Stimulated activated CD8-positive, alpha-beta memory T cell treated with anti-CD3 and anti-CD28 coated beads, Interleukin-15, amount 100 ng/mL, for 48 hours (primary cell): ENCODE measurements at places on chromosomes 5 and 9.

- no peak for DNase-seq
Measured at GRCh38 chr9:21682381-21682780, 120.1 kb upstream of the MTAP start.

- DNase-seq = no peak
Measured at GRCh38 chr9:131037335-131038255, 28.6 kb downstream of the LAMC3 start.

DNA sequence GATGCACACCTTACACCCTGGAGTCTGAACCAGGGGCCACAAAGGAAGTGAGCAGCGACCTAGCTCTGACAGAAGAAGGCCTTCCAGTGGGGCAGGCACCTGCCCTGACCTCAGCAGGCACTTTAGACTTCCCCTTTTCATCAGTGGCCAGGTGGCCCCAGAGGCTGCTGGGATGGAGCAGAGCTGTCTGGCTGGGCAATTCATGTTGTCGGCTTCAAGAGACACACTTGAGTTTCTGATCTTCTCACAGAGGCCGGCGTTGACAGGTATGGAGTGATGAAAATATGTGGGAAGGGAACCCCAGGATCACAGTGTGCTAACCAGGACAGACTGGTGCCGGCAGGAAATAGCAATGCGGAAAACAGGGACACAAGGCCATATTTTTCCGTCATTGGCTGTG, 375.5 kb downstream of the CTNND2 start:
- DNase-seq = no peak

GRCh38 chr5:33309536-33310345, 131.0 kb upstream of the TARS1 start:
- no peak for DNase-seq

- DNase-seq = no peak
Measured at GRCh38 chr9:111874500-111874899, 22.1 kb upstream of the UGCG start.

- DNase-seq = no peak
Measured at GRCh38 chr9:93200989-93201334, 17.0 kb downstream of the WNK2 start.

DNA sequence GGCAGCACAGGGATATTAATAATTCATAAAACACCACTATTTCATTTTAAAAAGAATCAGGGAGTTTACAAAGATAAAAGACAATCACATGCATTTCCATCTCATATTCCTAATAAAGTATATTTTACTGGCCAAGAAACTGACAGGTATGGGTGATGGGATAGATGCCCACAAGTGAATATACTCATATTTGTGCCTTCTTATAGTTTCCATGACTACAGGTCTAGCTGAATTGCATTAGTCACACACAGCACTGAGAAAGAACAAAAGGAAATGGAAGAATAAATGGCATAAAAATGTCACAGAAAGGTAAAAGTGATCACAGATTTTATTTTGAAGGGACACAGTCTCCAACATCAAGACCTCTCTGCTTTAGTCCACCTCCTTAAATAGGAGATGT, 193.5 kb downstream of the PLK2 start:
- DNase-seq = no peak

DNA sequence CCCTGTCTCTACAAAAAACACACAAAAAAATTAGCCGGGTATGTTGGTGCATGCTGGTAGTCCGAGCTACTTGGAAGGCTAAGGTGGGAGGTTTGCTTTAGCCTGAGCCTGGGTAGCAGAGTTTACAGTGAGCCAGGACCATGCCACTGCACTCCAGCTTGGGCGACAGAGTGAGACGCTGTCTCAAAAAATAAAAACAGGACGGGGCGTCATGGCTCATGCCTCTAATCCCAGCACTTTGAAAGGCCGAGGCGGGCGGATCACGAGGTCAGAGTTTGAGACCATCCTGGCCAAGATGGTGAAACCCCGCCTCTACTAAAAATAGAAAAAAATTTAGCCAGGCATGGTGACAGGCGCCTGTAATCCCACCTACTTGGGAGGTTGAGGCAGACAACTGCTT, 40.3 kb downstream of the UBE2D2 start:
- no peak for DNase-seq

DNA sequence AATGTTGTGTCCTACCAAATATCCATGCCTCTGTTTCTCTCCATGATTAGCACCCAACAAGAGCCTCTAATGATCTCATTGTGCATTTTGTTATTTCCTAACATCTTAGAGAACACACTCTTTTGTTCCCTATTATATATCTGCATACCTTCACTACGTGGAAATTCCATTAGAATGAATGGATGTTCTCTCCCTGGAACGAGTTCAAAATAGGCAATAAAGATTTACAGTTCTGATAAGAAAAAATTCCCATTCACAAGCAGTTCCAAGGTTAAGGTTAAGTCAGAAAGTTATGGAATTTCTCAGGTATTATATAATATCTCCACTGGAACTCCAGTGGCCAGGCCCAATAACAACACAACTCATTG, 83.7 kb downstream of the TRPM6 start:
- DNase-seq = no peak

GRCh38 chr5:72600391-72600981, 93.3 kb upstream of the ZNF366 start:
- no peak for DNase-seq
